ENCODE measurements at places on chromosomes 3 and 15. TPM values are rescaled to one million over a fixed set of nuclear protein-coding genes. Genes with fewer than 3 reads are reported as not detected.

DNA sequence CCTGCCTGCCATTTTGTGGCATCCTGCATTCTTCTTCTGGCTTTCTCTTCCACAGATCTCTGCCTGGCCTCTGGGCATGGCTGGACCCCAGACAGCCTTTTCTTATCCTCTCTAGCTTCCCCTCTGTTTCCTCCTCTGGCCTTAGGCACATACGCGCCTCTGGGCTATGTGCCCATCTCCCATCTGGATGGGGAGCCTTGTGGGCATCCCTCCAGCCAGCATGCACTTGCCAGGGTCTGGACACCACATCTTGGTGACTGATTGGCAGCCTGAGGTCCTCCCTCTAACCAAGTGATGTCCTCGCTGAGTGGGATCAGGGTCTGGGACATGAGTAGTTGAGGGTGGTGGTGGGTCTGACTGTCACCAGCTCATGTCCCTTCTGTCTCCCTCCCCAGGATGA lies 12.8 kb downstream of the PLEKHO2 start:
- no peaks in the 10 kb centered on the region for H3K27me3 ChIP-seq
- no peak overlapping the region for H3K4me3 ChIP-seq
- no peak for DNase-seq

GRCh38 chr3:108985844-108986243 lies 32.2 kb upstream of the GUCA1C start:
- no peaks in the 10 kb centered on the region for H3K4me1 ChIP-seq
- no peak for DNase-seq
- peaks cover 14% of the 10 kb centered on the region for H3K27me3 ChIP-seq
- H3K4me3 ChIP-seq, result no peak overlapping the region
- no peaks in the 10 kb centered on the region for H3K36me3 ChIP-seq

The TATDN2 gene
- total RNA-seq, result 25.8 TPM

DNA sequence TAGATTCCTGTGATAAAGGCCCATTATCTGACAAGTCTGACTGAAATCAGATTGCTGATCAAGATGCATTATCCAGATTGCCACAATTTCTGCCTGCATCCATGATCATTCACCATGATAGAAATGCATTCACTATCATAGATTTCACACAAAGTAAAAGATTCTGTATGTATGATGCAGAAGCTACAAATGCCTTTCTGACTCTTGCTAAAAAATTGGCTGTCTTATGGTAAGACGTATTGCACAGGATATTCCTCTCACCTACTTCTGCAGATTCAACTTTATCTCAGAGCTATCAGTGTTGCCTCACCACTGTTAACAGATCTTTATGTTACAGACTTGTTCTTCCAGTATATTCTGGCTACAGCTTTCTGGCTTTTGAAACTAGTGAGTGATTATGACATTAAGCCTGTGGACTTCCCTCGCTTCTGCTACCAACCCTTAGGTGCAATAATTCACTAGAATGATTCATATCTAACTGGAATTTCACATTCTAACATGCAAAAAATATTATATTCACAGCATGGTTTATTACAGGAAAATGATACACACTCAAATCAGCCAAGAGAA lies 955.3 kb downstream of the EPHA3 start:
- H3K36me3 ChIP-seq, result no peaks in the 10 kb centered on the region
- no peaks in the 10 kb centered on the region for H3K27me3 ChIP-seq
- H3K27ac ChIP-seq, result no peak overlapping the region
- H3K4me1 ChIP-seq, result no peaks in the 10 kb centered on the region
- H3K4me3 ChIP-seq, result no peak overlapping the region

The NLGN1 gene
- total RNA-seq, result not detected

GRCh38 chr15:83700082-83700481 lies 46.2 kb downstream of the ADAMTSL3 start:
- H3K36me3 ChIP-seq, result no peaks in the 10 kb centered on the region
- H3K4me3 ChIP-seq, result no peak overlapping the region
- no peaks in the 10 kb centered on the region for H3K4me1 ChIP-seq

DNA sequence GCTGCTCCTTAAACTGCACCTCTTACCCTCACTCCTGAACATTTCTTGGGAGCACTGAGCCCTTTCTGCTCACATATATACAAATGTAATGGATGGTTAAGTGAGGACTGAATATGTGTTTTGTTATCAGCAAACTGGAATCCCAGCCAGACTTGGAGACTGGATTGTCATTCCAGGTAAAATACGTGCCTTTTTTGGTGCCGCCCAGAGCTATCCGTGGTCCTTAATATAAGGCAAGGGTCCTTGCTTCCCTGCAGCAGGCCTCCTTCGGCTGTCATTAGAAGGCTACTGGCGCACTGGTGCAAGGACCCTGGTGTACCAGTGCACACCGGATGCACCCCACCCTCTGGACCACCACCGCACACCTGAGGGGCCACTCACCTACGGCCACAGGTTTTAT lies 1.1 kb upstream of the GABRB3 start:
- peaks cover 41% of the 10 kb centered on the region for H3K27me3 ChIP-seq
- H3K4me1 ChIP-seq, result peaks cover 8% of the 10 kb centered on the region
- H3K27ac ChIP-seq, result no peak overlapping the region
- H3K4me3 ChIP-seq, result no peak overlapping the region
- H3K36me3 ChIP-seq, result peaks cover 2% of the 10 kb centered on the region
- no peak for DNase-seq

DNA sequence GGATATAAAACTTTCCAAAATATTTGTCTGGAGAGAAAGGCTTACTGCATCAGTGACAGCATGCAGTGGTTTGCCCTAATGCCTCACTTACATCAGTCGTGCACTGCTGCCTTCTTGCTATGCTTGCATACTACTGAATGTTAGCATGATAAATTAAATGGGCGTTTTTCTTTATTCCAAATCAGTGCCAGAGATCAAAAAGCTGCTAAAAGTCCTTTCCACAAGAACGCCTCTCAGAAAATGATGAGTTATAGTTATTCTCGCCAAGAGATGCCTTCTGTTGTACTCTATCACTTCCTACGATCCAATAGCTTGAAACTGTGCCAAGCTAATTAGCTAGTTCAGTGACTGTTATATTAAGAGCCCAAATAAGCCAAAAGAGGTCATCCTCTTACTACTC lies 345.8 kb upstream of the ROBO2 start:
- no peaks in the 10 kb centered on the region for H3K27me3 ChIP-seq
- no peak overlapping the region for H3K4me3 ChIP-seq
- H3K36me3 ChIP-seq, result no peaks in the 10 kb centered on the region
- no peak for DNase-seq

The EXD1 gene
- not detected for total RNA-seq

DNA sequence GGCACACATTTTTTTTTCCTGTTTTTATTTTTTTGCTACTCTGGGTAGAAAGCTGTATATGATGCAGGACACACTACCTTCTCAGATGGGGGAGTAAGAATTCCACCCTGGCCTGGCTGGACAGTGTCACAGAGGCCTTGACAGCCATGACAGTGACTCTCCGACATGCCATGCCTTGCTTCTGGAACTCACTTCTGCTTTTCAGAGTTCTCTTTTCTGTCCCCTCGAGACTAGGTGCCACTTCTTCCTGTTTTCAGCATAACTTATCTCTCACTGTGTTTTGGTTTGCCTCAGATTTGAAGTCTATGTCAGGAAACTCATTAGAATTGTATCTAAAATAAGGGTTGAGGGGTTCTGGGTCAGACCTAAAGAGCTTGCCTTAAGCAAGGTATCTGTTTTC lies 69.1 kb upstream of the SEC13 start:
- H3K27ac ChIP-seq, result no peak overlapping the region
- H3K36me3 ChIP-seq, result no peaks in the 10 kb centered on the region
- peaks cover 25% of the 10 kb centered on the region for H3K4me1 ChIP-seq
- DNase-seq, result no peak
- no peak overlapping the region for H3K4me3 ChIP-seq

DNA sequence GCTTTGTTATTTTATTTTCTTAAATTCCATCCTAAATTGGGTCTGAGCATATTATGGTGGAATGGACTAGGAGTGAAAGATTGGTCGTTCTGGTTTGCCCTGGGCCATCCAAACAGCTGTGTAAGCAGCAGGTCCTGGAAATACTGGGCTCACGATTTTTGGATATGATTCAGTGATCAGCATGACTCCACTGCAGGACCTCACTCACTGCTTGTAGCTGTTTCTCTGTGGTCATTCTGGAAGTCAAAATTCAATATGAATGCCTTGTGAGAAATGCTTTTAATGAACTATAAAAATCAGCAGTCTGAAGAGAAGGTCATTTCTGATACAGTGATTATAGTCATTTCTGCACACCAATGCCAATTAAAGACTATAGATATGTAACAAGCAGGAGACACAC lies 185.0 kb downstream of the RBMS3 start:
- DNase-seq, result no peak
- no peaks in the 10 kb centered on the region for H3K36me3 ChIP-seq
- no peaks in the 10 kb centered on the region for H3K4me1 ChIP-seq
- H3K27me3 ChIP-seq, result peaks cover 4% of the 10 kb centered on the region

DNA sequence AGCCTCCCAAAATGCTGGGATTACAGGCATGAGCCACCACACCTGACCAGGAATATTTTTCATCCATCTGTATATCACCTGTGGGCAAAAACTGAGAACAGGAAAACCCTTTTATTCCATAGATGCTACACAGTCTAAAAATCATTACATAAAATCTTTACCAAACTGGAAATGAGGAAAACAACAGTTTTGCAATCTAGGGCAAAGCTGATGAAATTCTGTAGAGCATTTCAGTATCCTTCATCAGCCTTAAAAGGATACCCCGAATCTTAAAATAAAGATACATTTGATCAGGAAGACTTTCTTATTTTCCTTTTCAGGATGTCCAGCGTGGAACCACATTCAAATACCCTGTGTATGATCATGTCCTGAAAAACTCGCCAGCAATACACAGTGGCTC lies 7.1 kb downstream of the SIAH2 start:
- peaks cover 82% of the 10 kb centered on the region for H3K36me3 ChIP-seq
- no peak overlapping the region for H3K4me3 ChIP-seq
- peaks cover 77% of the 10 kb centered on the region for H3K4me1 ChIP-seq
- no peaks in the 10 kb centered on the region for H3K27me3 ChIP-seq

- DNase-seq, result no peak
- H3K27me3 ChIP-seq, result no peaks in the 10 kb centered on the region
- H3K4me3 ChIP-seq, result no peak overlapping the region
- no peaks in the 10 kb centered on the region for H3K36me3 ChIP-seq
- no peak overlapping the region for H3K27ac ChIP-seq
Observed at GRCh38 chr3:175601521-175601920, 742.4 kb downstream of the NAALADL2 start.

GRCh38 chr3:132773071-132773619 lies 50.9 kb upstream of the NPHP3 start:
- no peaks in the 10 kb centered on the region for H3K36me3 ChIP-seq
- no peak for DNase-seq
- no peak overlapping the region for H3K4me3 ChIP-seq

DNA sequence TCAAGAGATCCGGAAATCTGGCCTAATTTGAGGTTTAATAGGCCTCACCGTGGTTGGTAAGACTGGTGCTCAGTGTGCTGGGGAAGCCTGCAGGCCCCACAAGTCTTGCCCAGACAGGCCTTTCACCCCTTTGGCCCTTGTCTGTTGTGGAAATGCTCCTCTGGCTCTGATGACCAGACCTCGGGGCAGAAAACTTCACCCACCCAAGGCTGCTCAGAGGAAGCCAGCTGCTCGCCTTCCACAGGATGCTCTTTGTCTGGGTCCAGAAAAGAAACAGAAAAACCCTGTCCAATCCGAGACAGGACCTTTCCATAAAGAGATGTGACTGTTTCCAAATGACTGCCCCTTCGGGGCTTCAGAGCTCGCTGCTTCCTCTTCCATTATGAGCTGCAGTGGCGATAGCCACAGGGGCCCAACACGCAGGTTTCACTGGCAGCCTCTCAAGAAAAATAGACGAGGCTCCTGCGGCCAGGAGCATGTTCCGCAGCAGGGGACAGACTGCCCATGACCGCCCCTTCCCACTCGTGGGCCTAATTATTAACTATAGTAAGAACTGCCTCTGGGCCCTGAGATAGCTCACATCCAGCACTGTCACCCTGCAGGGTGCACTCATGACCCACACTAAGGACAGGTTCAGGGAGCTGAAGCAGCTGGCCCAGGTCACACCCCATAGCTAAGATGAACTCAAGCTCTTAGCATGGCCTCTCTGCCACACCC lies 6.8 kb upstream of the SNX22 start:
- peaks cover 2% of the 10 kb centered on the region for H3K27me3 ChIP-seq
- no peak for DNase-seq
- H3K4me1 ChIP-seq, result peaks cover 4% of the 10 kb centered on the region
- peaks cover 9% of the 10 kb centered on the region for H3K36me3 ChIP-seq

The VGLL3 gene
- not detected for total RNA-seq

GRCh38 chr3:46918634-46919033 lies 41.1 kb downstream of the PTH1R start:
- no peak for DNase-seq
- no peak overlapping the region for H3K4me3 ChIP-seq
- H3K4me1 ChIP-seq, result peaks cover 11% of the 10 kb centered on the region
- no peaks in the 10 kb centered on the region for H3K27me3 ChIP-seq
- H3K27ac ChIP-seq, result no peak overlapping the region
- peaks cover 34% of the 10 kb centered on the region for H3K36me3 ChIP-seq

GRCh38 chr15:68990231-68990991 lies 24.1 kb upstream of the NOX5 start:
- no peak overlapping the region for H3K4me3 ChIP-seq
- no peak overlapping the region for H3K27ac ChIP-seq
- H3K27me3 ChIP-seq, result peaks cover 12% of the 10 kb centered on the region

The HLTF gene
- total RNA-seq, result 22.6 TPM

- H3K27me3 ChIP-seq, result no peaks in the 10 kb centered on the region
- peaks cover 28% of the 10 kb centered on the region for H3K36me3 ChIP-seq
- H3K4me1 ChIP-seq, result peaks cover 76% of the 10 kb centered on the region
- H3K4me3 ChIP-seq, result peak overlapping the region; percentile 25
- peak; percentile 76 for DNase-seq
Observed at GRCh38 chr3:187000711-187001151, 70.4 kb downstream of the ST6GAL1 start.

DNA sequence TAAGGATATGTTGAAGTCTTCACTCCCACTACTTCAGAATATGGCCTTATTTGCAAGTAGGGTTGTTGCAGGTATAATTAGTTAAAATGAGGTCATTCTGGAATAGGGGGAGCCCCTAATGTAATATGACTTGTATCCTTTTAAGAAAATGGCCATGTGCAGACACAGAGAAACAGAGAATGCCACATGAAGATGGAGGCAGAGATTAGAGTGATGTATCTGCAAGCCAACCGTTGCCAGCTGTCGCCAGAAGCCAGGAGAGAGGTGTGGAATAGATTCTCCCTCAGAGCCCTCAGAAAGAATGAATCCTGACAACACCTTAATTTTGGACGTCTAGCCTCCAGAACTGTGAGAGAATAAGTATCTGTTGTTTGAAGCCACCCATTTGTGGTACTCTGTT lies 11.3 kb upstream of the TRANK1 start:
- H3K36me3 ChIP-seq, result no peaks in the 10 kb centered on the region
- no peaks in the 10 kb centered on the region for H3K27me3 ChIP-seq
- peaks cover 17% of the 10 kb centered on the region for H3K4me1 ChIP-seq
- H3K4me3 ChIP-seq, result no peak overlapping the region
- no peak overlapping the region for H3K27ac ChIP-seq

- H3K27me3 ChIP-seq, result no peaks in the 10 kb centered on the region
- H3K27ac ChIP-seq, result peak overlapping the region; percentile 56
- H3K36me3 ChIP-seq, result no peaks in the 10 kb centered on the region
- DNase-seq, result no peak
Observed at GRCh38 chr3:177145381-177145780, 51.9 kb downstream of the TBL1XR1 start.

The GJD2 gene
- not detected for total RNA-seq
